Large intestine (tissue), 12 donors: ENCODE measurements at places on chromosomes 2 and 18. TPM values are rescaled to one million over a fixed set of nuclear protein-coding genes. Genes with fewer than 3 reads are reported as not detected.

Gene NTSR2
- not detected for polyA plus RNA-seq

Gene AQP4
- polyA plus RNA-seq: 0.57 TPM

Gene MOGAT1
- polyA plus RNA-seq: not detected

Gene CFC1
- polyA plus RNA-seq: 3.7 TPM

Gene NFATC1
- 6.9 TPM for polyA plus RNA-seq
